ENCODE measurements at places on chromosomes 16 and 17.

- peak; percentile 89 for DNase-seq
Observed at GRCh38 chr17:48544349-48545021, 424 bp downstream of the HOXB2 start.

DNA sequence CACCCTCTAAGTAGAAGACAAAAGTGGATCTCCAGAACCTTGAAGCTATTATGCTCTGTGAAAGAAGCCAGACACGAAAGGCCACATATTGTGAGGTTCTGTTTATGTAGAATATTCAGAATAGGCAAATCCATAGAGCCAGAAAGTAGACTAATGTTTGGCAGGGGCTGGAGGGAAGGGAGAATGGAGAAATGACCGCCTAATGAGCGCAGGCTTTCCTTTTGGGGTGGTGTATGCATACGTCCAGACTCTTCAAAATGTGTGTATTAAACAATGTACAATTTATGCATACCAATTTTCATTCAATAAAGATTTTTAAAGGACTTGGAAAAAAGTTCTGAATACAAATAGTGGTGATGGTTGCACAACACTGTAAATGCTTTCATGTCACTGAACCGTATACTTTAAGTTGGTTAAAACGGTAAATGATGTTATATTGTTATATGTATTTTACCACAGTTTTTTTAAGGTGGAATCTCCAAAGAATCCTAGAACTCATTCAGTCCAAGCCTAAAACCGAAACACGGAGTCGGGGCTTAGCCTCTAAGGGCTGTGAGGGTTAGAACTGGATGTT is 397.4 kb downstream of the SOX9 start:
- DNase-seq = no peak

GRCh38 chr17:73126716-73127473 is 34.4 kb upstream of the SLC39A11 start:
- DNase-seq = no peak

DNA sequence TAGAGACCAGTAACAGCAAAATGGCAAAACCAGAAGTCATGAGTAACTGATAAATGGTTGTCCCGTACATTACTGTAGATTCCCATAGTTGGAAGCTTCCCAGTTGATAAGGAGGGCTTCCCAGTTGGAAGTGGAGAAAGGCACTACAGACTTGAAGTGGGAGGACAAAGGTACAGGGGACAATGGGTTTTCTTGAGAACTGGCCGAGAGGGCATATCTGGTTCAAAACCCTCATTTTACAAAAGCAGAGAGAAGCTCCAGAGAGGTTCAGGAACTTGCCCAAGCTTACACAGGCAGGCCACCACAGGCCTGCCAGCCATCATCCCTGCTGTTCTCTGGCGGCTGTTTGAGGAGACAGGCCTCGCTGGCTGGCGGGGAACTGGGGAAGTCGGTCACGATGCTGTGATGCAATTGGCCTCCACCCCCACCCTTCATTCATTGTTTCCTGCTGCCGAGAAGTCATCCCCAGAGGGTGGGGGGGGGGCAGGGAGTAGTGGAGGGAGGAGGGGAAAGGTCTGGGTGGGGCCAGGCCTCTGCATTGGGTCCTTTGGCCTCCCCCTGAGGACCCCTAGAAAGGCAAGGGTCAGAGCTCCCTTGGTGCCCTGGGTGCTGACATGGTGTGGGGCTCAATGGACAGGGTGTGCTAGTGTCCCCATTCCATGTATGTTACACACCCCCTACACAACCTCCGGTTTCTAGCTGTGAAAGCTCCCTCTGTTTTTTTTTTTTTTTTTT is 3.0 kb downstream of the UBALD2 start:
- DNase-seq = peak; percentile 49

GRCh38 chr17:43713494-43714162 is 45.0 kb downstream of the SOST start:
- no peak for DNase-seq

- DNase-seq = no peak
Observed at GRCh38 chr16:5349670-5350517, 252.3 kb upstream of the EEF2KMT start.

- DNase-seq = no peak
Observed at GRCh38 chr16:50756473-50756872, 14.6 kb downstream of the CYLD start.

DNA sequence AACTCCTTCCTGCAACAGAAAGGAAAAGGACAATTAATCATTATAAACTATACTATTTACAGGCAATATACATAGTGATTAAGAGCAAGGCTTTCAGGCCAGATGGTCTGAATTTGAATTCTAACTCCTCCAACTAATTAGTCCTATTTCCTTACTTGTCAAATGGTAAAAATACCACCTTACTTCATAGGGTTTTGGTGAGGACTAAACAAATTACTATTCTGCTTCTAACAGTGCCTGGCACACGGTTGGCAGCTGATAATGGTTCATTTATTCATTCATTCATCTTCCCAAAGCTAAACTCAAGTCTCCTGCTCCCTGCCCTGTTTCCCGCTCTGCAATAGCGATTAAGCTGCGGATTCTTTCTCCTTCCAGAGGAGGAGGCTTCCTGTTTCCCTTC is 39.8 kb downstream of the DCUN1D3 start:
- DNase-seq = no peak

DNA sequence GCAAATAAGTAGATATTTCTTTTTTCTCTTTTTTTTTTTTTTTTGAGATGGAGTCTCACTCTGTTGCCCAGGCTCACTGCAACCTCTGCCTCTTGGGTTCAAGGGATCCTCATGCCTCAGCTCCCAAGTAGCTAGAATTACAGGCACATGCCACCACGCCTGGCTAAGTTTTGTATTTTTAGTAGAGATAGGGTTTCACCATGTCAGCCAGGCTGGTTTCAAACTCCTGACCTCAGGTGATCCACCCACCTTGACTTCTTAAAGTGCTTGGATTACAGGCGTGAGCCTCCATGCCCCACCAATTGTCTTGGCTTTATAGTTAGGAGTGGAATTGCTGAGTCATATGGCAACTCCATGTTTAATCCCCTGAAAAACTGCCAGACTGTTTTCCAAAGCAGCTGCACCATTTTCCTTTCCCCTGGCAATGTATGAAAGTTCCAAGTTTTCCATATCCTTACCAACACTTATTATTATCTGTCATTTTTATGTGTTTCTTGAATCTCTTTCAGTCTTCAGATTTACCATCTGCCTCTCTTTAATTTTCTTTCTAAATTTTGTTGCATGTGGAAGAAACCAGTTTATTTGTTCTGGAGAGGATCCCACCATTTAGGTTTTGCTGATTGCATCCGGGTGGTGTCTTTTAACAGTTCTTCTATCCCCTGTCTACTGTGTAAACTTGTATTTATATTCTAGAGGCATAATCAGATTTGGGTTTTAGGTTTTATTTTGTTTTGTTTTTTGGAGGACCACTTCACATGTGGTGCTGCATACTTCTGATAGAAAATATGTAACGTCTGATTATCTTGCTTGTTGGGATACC is 9.9 kb upstream of the CES3 start:
- no peak for DNase-seq

GRCh38 chr16:11007714-11008280 is 63.4 kb downstream of the CLEC16A start:
- DNase-seq = no peak

GRCh38 chr16:81729451-81729850 is 49.6 kb upstream of the PLCG2 start:
- no peak for DNase-seq

DNA sequence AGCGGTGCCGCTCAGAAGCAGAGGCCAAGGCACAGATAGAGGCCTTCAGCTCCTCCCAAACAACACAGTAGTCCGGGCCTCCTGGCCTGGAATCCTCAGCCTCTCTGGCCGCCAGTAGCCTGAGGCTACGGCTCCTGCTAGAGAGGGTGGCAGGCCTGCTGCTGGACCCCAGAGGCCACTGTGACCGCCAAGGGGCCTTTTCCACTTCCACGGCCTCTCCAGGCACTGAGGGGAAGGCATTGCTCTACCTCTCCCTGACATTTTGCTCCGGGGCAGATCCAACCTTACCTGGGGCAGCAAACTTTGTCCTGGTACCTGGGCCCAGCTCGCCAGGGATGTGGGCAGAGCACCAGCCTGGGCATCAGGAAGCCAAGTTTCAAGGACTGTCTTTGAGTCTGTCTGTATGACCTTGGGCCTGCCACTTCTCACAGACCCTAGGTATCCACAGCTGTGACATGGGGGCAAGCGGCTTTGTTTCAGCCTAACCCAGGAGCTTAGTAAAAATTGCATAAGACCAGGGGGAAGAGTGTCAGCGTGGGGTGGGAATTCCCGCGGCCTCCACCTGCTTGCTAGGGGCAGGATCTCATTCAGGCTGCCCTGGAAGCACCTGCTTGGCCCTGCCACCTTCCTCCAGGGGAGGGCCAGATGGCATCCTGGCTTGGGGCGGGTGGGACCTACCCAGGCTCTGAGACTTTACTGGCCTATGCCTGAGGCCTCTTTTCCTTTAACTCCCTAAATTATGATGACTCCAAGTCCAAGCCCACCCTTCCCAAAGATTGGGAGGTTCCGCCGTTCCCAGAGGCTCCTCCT is 33.2 kb downstream of the ADGRG5 start:
- DNase-seq = no peak

- peak; percentile 93 for DNase-seq
Observed at GRCh38 chr17:46193151-46193625, at the start of gene KANSL1. TSS of gene KANSL1 (minus strand) at chr17:46193429. CDS start at chr17:46172143, 21,286 bp downstream.

DNA sequence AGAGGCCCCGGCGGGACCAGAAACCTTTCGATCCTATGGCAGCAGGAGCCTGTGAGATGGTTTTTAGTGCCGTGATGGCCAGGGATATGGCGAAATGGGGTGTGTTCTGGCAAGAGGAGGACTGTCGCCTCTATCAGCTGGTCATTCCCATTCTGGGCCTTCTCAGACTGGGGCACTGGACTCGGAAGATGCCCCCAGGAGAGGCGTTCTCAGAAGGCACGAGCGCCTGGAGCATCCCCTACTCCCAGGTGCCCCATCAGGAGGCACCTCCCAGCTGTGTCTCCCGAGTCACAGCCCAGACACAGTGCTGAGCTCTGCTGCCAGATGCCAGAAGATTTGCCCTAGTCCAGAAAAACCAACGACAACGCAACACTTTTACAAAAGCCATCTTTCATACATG is 54.6 kb upstream of the ENDOV start:
- no peak for DNase-seq

DNA sequence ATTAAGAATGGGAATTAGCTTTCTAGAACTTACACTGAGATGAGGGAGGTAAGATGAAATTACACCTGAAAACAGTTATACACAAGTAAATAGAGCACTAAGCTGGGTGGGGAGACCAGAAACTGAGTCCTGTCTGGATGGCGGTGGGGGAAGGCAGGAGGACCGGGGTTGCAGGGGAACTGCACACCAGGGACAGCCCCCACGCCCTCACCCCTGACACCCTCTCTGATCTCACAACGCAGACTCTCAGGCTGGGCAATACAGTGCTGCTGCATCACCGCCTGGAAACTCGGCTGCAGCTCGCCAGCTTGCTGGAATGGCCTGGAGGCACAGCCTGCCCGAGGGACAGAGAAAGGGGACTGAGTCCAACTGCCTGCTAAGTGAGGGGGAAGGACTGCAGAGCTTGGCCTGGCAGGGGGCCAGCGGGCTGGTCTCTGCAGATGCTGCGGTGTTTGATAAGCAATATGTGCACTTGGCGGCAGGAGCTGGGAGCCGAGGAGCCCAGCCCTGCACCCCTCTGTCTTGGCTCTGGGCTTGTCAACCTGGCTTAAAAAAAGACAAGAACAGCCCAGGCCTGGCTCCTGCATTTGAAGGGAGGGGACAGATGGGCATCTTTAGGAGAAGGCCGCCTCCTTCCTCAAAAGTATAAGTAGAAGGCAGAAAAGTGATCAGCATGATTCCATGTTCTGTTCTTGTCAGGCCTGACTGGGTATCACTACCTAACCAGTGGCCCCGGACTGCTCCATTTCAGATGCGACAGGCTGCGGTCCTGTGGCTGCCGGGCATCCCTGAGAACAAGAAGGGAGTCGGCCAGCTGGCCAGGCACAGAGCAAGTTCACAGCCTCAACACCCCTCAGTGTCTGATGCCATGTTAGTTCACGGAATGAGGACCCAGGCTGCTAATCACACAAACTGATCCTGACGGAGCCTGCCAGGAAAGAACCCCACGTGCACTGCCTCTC is 30.2 kb downstream of the SPHK1 start:
- no peak for DNase-seq

DNA sequence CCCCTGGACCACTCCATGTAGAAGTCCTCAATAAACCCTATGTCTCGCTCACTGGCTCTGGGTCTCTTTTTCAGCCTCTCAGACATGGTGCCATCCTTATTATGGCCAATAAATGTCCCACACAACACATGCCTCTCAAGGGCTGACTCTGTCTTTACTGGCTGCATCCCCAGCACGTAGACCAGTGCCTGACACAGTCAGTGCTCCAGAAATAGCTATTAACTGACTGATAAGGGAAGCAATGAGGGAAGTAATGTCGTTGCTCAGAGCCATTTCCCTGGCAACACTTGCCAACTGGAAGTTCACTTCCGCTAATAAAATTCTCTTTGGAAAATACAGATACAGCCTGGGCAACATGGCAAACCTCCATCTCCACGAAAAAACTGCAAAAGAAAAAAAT is 19.1 kb upstream of the APOH start:
- DNase-seq = no peak

GRCh38 chr17:35519439-35519838 is 18.0 kb downstream of the SLFN12L start:
- no peak for DNase-seq

DNA sequence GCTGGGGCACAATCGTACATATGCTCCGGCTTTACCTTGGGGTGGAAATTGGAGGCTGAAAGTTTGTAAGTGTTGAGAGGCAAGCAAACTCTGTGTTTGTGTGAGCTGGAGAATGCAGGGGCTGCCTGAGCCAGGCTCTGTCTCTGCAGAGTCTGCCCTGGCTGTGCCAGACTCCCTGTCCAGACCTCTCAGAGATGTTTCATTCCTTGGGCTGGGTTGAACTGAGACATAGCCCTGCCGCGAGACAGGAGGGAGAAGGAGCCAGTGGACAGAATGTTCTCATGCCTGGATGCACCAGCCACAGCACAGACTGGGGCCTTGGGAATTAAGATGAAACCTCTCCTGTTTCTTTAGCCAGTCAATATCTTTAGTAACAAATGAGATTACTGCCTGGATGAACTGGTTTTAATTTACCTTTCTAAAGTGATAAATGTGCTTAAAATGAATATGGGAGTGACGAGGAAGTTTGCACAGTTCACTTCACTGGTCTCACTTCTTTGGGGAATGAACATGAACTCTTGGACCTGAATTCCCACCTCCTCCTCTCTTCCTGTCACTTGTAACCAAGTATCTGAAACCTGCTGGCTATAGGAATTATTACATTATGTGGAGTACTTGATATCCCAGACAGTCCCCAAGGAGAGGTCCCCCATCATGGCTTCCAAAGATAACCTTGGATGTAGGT is 40.1 kb downstream of the YPEL2 start:
- no peak for DNase-seq

- no peak for DNase-seq
Observed at GRCh38 chr17:80573701-80574100, 29.1 kb downstream of the RPTOR start.
